SK-N-MC (cell line): ENCODE measurements at places on chromosomes 12 and 14.

DNA sequence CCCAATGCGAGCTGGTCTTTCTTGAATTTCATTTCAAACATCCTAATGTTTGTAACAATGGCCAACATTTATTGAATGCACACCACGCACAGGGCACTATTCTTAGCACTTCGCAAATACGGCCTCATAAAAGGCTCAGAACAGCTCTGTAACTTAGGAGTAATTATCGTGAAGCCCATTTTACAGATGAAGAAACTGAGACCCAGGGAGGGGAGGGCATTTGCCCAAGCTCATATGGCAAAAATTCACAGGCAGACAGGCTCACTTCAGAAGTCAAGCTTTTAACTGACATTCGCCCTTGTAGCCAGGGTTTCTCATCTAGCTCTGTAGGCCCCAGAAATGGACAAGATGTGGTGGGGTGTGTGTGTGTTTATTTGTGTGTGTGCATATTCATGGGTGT is 60.3 kb upstream of the TBX3 start:
- DNase-seq, result no peak

DNA sequence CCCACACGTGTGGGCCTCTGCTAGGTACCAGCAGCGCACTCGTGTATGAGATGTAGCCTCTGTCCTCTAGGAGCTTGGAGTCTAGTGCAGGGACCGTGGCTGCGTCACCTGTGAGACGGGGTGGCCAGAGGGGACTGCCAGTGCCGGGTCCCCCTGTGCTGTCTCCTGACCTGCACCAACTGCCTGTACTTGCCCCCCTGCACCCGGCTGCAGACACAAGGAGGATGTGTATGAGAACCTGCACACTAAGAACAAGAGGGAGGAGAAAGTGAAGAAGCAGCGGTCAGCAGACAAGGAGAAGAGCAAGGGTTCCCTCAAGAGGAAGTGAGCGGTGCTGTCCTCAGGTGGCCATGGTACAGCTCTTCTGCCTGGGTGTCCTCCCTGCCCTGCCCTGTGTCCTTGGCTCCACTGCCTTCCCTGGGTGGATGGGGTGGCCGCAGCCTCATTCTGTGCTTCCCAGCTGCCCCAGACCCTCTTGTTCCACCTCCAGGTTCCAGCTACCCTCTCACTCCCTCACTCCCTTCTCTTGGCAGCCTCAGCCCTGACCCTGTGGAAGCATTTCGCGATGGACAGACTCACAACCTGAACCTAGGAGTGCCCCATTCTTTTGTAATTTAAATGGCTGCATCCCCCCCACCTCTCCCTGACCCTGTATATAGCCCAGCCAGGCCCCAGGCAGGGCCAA is 9.6 kb downstream of the PTPN6 start:
- no peak for DNase-seq

DNA sequence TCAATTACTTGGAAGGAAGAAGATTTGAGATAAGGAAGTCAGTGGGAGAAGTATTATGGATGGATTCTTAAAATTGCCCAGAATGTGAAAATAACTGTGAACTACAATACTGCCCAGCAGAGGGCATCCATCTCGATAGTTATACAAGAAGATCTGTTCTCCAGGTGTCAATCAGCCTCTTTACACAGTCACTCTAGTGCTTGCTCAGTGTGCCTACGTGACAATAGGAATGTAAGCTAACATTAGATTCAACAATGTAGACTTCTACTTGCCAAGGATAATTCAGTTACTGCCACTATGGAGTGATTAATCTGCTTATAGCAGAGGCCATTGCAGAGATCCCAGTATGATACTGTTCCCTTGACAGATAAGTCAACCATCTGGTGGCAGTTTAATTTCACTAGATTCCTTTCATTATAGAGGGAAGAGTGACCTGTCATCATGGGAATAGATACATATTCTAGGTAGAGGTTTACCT is 10.6 kb upstream of the MAP4K5 start:
- DNase-seq, result peak; percentile 44

DNA sequence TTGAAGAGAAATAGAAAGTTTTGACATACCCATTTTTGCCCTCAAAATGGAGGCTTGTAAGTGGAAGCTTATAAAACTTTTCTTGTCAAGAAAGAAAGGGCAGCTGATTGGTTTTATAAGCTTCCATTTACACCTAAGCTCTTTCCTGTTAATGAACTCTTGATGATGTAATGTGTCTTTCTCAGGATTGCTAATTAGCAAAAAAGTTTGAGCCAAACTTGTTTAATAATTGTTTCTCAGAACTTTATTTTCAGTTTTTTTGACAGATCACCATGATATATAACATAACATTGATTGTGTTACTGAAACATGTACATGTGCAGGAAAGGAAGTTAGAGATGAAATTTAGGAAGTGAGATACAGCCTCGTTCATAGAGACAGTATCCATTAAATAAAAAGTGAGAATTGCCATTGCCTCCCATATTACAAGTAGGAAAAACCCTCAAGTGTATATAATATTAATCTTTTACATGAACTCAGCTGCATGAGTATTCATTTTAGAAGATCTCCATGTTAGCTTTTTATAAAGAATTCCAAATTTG is 26.8 kb downstream of the RIC8B start:
- no peak for DNase-seq

GRCh38 chr12:47636908-47637780 is 68.7 kb downstream of the RPAP3 start:
- DNase-seq, result no peak

- DNase-seq, result no peak
These were observed 52.8 kb upstream of the EGLN3 start for GRCh38 chr14:34003691-34004090.
